ENCODE measurements at places on chromosomes 3 and 15.

DNA sequence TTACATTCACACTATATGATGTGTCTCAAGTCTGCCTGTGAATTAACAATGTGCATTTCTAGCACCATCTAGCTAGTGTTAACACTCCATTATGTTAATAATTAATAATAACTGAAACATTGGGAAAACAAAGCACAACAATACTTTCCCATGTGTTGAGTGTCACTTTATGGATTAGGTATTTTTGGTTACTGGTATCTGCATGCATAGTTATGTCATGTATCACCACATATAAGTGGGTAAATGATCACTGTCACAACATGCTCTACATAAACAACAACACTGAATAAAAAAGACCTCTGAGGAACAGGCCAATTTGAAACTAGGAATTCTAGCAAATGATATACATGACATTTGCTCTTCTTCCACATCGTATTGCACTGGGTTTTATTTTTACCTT lies 74.7 kb downstream of the MLH1 start:
- H3K27me3 ChIP-seq, result no peaks in the 10 kb centered on the region
- no peak overlapping the region for H3K4me3 ChIP-seq
- H3K4me1 ChIP-seq, result no peaks in the 10 kb centered on the region
- no peak for DNase-seq

DNA sequence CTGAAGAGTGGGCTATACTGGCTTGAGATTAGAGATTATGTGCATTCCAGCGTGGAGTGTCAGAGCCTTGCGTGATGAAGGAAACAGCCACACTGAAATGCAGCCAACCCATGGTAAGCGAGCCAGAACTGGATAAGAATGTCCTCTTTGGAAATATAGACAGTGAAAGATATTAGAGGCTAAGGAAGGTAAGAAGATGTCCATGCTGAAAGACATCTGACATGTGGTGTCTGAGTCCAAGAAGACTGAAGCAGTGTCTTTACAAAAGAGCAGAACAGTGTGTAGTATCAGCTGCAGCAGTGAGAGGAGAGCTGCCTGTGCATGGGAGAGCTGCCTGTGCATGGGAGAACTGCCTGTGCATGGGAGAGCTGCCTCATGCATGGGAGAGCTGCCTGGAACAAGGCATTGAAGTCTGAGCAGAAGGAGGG lies 672.2 kb downstream of the DIPK2A start:
- H3K4me1 ChIP-seq, result no peaks in the 10 kb centered on the region
- no peaks in the 10 kb centered on the region for H3K27me3 ChIP-seq
- H3K27ac ChIP-seq, result no peak overlapping the region
- no peak overlapping the region for H3K4me3 ChIP-seq
- DNase-seq, result no peak

GRCh38 chr15:78234515-78235040 lies at the start of gene ACSBG1:
Gene ACSBG1 (minus strand): TSS chr15:78234565. CDS start chr15:78234501, 64 bp downstream.
- no peaks in the 10 kb centered on the region for H3K27me3 ChIP-seq
- no peak for DNase-seq
- no peak within 1 kb of the TSS for H3K27ac ChIP-seq
- no peaks in the 10 kb centered on the region for H3K36me3 ChIP-seq

GRCh38 chr3:67809370-67809935 lies 155.0 kb upstream of the SUCLG2 start:
- no peak overlapping the region for H3K27ac ChIP-seq
- no peaks in the 10 kb centered on the region for H3K27me3 ChIP-seq
- no peak overlapping the region for H3K4me3 ChIP-seq
- H3K36me3 ChIP-seq, result no peaks in the 10 kb centered on the region
